Bone marrow (tissue), 2 donors: ENCODE measurements at places on chromosomes 6 and 20.

GRCh38 chr20:20489054-20489453, 121.2 kb downstream of the INSM1 start:
- DNase-seq, result no peak

GRCh38 chr20:52150440-52151258, 40.9 kb downstream of the ZFP64 start:
- DNase-seq, result no peak

DNA sequence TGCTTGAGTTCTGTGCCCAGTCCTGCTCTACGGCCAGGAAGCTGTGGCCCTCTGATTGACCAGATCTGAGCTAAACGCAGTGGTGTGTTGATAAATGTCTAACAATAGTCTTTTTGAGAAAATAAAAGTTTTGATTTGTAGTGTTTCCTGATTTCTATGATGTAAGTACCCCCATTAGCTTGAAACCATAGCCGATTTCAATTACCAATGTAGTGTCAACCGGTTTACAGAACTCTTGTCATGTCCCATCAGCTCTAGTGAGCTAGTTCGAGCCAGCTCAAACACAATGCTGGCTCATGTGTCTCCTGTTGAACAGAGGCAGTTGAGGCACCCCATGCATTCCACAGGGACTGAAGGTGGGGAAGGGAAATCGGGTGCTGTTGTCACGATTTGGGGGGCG, 56.7 kb upstream of the ZMYND8 start:
- no peak for DNase-seq

DNA sequence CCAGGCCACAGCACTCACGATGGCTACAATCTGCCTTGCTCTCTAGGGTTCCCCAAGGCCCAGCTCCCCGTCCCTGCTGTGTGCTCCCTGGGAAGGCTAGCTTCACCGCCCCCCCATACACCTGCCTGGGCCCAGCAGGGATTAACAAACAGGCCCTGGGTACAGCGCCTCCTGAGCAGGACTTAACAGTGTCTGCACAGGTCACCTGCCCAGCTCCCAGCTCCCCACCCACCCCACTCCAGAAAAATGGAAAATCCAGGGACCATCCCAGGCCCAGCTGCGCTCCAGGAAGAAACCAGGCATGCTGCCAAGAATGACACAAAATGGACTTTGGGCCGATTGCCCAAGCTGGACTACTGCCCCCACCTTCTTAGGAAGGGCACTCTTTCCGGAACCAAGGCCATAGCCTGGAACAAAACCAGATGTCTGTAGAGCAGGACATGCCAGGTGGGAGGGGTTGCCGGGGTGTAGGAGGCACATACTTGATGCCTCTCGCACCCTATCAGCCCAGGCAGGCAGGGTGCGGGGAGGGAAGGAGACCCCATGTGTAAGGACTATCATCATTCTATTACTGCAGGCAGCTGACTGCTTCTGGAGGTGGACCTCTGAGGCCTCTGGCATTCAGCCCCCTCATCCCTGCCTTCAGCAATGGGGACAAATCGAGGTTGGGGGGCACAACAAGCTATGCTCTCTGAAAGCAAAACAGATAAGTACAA, 104.9 kb downstream of the SNX5 start:
- DNase-seq, result no peak

DNA sequence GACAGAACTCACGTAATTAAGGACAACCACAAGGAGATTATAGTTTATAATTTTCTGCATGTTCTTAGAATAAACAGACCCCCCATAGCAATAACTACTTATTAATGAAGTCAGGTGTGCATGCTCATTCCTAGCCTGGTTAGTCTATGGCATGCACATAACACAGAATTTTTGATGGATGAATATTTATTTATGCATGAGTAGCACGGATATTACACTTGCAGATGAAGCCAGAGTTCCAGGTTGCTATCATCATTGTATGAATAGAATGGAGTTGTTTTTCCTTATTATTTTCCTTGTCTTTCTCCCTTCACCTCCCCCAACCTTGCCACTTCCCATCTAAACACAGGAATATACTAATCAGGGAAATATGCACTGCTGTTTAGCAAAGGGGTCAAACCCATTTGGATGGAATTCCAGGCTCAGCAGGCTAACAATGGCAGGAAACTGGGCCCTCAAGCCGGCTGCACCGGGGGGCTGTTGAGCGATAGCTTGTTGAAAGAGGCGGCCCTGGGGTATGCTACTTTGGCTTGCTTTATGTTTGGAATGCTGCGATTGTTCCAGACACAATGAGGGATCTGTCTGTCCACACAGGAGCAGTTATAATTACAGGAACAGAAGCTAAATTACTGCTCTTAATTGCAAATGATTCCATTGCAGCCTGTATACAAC, 112.6 kb downstream of the TMEM170B start:
- DNase-seq, result no peak

DNA sequence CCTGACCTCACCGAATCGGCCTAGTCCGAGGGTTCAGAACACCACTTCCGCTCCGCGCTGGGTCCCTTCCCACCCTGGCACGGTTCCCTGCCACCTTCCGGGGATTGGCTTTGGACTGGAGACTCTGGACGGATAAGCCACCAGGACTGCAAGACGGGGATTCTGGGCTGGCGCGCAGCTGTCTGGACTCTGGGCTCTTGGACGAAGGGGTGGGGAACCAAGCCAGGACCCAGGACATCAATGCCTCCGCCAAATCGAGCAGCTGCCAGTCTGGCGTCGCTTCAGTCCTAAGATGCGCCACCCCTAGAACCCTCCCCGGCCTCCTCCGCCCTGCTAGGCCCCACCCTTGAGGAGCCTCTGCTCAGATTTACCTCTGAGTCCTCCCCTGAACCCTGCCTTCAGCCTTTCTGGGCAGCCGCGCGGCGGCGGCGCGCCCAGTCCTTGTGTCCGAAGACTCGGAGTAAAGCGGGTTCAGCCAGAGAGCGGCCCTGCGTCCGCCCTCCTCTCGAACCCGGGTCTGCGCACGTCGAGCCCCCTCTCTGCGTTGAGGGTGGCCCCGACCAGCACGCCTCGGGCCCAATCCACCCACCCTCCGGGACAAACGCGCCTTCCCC, 1.2 kb downstream of the KCNK17 start:
- no peak for DNase-seq

DNA sequence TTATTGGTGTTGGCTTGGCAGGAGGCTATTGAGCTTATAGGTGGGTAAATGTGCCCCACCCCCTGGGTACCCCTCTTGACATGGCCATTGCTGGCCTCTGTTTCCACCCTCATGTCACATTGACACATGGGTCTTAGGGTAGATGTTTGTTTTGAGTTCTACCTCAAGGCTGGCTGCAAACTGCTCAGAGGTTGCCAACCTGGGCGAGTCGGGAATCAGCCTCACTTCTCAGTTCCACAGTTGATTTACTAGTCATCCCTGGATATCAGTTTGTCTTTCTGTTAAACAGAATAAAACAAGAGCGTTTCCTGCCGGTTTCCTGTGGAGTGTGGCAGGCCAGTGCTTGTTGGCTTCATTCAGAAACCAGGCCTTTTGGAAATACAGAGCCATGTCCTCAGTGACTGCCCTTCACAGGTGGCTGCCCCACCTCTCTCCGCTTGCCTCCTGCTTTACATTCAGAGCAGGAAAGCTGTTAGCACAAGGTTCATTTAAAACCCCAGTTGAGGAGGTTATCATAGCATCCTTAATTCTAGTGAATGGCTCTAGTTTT, 105.6 kb downstream of the TCP11 start:
- no peak for DNase-seq

DNA sequence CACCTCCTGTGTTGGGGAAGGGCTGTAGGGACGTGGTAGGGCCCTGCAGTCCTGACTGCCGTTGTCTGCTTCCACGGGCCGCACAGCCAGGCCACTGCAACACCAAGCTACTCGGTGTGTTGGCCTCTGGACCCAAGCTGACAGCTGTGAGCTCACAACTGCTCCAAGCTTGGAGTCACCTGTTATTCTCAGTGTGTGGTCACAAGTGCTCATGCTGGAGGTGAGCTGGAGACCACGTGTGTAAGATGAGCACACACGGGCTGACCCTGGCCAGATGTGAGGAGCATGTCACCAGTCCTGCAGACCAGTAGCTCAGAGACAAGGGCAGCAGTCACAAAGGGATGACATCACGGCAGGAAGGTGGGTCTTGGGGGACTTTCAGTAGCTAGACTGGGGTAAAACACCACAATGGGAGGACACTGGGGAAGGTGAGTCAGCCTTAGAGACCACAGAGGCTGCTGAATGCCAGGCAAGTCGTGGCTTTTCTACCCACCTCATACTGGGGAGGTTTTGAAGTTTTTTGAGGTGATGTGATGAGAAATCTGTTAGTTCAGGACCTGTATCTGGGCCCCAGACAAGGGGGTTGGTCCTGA, 87.3 kb downstream of the FAM120B start:
- no peak for DNase-seq

GRCh38 chr6:68876792-68877493, 241.9 kb downstream of the ADGRB3 start:
- no peak for DNase-seq

DNA sequence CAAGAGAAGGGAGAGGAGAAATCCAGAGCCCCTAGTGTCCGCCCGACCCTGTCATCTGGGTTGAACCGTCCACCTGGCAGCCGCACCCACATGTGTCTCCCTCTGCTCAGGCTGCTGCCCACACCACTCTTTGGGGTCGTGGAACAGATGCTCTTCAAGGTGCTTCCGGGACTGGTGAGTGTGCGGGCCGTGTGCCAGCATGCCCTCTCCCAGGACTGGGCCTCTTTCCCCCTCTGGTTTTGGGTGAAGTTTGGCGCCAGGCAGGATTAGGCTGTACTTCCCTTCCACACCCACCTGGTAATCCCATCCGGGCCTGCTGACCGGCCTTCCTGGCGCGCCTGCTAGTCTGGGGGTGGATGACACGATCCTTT, 7.9 kb downstream of the BPIFB3 start:
- DNase-seq, result no peak

- no peak for DNase-seq
These were observed 396.2 kb downstream of the EPM2A start for GRCh38 chr6:145339089-145339488.

- DNase-seq, result no peak
These were observed 14.0 kb downstream of the SMLR1 start for GRCh38 chr6:130841128-130841728.

DNA sequence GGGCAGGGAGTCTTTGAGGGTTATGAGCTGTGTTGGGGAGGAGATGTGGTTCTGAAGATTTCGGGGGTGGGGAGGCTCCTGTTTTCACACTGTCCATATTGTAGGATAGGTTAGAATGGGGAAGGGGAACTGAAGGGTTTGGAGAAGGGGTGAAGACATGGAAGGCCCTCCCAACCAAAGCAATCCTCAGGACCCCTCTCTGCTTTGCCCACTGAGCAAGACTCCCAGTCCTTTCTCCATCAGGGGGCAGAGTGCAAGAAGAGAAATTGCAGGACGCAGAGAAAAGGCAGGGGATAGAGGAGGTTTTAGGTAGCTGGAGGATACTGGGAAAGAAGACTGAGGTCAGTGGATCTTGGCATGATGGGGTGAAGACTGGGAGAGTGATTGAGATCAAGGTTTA, 3.9 kb downstream of the SYNGAP1 start:
- no peak for DNase-seq

DNA sequence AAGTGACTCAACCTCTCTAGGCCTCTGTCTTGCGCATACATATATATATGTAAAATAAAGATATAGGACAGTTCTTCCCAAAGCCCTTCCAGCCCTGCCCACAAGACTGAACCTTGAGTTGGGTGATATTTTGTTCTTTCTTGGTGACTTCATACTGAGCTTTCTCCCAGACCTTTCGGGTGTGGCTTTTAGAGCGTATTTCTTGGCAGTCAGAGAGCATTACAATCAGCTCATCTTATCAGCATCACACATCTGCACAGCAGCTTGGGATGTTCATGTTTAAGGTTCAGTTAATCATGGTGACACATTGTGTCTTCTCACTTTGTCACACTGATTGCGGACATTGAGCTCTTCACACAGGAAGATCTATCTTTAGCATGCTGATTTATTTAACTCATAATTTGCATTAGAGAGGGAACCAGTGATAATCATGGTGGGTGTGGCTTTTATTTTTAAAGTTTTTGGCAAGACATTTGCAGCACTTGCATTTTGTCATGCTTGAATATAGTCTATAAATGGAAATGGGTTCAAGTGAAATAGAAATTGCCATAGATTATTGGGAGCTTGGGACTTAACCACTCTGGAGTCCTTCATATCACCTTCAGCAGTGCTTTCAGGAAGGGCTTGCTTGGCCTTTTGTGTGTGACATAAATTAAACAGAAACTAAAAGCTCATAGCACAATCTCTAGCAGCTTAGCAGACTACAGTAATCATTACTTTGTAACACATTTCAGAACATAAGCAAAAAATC, 8.3 kb downstream of the KIF3B start:
- no peak for DNase-seq

- DNase-seq, result no peak
These were observed 2.8 kb upstream of the HTR1B start for GRCh38 chr6:77466055-77466450.

GRCh38 chr6:112013051-112013450, 40.9 kb upstream of the CCN6 start:
- DNase-seq, result no peak

DNA sequence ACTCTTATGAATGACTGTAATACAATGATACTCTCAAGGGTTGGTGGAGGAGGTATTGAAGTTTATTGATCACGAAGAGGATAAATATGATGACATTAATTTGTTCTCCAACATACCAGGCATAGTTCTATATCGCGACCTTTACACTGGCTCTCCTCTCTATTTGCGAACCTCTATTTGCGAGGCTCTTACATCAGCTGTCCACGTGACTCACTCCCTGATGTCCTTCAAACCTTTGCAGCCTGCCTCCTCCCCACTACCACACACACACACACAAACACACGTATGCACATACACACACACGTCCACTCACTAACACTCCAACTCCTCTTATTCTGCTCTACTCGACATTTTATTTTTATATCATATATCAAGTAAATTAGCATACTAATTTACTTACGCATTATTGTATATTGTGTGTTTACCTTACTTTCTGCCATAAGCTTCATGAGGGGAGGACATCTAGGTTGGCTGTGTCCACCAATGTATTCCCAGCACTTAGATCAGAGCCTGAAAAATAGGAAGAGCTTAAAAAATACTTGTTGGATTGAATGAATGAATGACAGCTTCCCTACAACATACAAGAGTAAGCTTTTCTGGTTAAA, 53.3 kb upstream of the TNFRSF21 start:
- DNase-seq, result no peak

GRCh38 chr6:54493138-54493537, 184.9 kb downstream of the TINAG start:
- DNase-seq, result no peak

DNA sequence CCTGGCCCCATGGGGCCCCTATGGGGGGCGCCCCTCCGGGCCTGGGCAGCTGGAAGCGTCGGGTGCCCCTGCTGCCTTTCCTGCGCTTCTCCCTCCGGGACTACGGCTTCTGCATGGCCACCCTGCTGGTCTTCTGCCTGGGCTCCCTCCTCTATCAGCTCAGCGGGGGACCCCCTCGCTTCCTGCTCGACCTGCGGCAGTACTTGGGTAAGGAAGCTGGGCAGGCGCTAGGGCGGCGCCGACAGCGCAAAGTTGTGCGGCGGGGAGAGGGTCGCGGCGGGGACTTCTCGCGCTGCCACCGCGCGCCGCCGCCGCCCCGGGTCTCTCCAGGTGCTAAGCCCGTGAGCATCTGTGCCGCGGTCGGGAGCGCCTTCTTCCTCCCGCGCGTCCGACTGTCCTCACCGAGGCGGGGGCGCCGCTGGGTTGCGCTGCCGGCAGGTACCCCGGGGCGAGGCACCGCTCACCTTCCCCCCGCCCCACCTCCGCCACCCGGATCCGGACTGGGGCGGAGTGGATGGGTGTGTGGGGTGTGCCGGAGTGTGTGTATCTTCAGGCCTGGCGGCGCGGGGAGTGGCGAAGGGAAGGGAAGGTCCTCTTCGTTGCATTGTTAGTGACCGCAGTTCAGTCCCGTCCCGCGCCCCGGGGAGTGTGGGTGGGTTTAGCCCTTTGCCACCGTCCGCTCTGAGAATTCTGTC, 788 bp downstream of the UST start:
- no peak for DNase-seq

- no peak for DNase-seq
These were observed 93.6 kb downstream of the GRM4 start for GRCh38 chr6:34052071-34052825.
